ENCODE measurements at places on chromosomes 7 and 10. TPM values are rescaled to one million over a fixed set of nuclear protein-coding genes. Genes with fewer than 3 reads are reported as not detected.
A peak's percentile ranks its signal among the peaks of the same experiment; 100 is the strongest.

- DNase-seq, result no peak
These were observed 34.5 kb downstream of the DOCK1 start for GRCh38 chr10:126939706-126940105.

- no peak for DNase-seq
These were observed 2.6 kb downstream of the PLEKHS1 start for GRCh38 chr10:113754125-113754524.

- no peak for DNase-seq
These were observed 1.6 kb downstream of the PRRT4 start for GRCh38 chr7:128359939-128360338.

DNA sequence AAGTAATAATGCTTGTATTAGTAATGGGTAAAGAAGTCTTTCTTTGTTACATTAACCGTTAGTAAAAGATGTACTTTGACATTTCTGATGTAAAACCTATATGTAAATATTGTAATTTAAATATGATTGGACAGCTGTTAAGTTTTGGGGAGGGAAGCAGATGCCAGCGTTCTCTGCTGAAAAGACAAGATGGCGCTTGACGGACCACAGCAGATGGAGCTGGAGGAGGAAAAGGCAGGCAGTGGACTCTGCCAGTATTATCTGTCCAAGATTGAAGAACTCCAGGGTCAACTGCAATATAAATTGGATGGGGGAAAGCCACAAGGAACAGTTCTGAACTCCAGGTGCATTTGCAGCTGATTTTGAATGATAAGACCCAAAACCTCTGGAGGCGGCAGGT lies 86.9 kb downstream of the ZNRF2 start:
- no peak for DNase-seq

- peak; percentile 99 for DNase-seq
These were observed at the start of gene FZD1 for GRCh38 chr7:91264046-91264923. FZD1 (plus strand) TSS chr7:91264433; CDS start chr7:91264881, 448 bp downstream.

ZP3 gene
- total RNA-seq, result 0.86 TPM

DNA sequence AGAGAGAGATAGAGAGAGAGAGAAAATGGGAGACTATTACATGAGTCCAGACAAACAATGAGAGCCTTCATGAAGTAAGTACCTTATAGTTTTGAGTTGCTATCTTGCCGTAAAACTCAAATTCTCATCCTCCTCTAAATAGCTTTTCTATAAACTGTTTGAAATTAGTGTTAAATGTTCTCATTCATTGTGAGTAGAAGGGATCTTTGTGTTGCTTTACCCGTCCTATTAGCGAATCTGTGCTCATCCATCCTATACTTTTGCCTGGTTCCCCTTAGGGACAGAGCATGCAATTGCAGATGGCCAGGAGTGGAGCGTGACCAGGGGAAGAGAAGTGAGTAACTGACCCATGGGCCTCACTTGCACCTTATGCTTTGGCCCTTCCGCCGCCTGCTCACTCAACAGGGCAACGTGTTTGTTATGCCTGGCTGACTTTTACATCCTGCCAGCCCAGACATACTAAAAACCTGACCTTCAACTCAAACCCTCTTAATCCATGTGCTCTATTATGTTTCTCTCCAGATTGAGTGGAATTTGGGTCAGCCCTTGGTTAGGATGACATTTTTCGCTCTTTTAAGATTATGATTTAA lies 244.2 kb upstream of the YAE1 start:
- no peak for DNase-seq

DNA sequence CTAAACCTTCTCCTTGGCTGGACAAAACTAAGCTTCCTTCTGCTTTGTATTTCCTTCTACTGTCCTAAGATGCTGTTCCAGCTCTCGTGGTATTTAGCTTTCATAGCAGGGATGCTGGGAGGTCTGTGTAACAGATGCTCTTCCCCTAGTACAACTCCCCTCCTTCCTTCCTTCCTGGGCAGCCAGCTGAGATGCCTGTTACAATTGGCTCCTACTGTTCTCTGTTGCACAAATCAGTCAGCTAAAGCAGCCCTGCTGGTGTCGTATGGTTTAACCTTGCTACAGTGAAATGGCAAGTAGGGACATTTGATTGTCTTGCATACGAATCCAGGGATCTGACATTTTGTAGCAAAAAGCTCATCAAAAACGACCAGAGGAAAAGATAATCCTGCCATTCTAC lies 143.8 kb downstream of the ARHGAP21 start:
- DNase-seq, result no peak

CNPY1 gene
- total RNA-seq, result not detected

LIPF gene
- not detected for total RNA-seq

VWDE gene
- total RNA-seq, result not detected

DNA sequence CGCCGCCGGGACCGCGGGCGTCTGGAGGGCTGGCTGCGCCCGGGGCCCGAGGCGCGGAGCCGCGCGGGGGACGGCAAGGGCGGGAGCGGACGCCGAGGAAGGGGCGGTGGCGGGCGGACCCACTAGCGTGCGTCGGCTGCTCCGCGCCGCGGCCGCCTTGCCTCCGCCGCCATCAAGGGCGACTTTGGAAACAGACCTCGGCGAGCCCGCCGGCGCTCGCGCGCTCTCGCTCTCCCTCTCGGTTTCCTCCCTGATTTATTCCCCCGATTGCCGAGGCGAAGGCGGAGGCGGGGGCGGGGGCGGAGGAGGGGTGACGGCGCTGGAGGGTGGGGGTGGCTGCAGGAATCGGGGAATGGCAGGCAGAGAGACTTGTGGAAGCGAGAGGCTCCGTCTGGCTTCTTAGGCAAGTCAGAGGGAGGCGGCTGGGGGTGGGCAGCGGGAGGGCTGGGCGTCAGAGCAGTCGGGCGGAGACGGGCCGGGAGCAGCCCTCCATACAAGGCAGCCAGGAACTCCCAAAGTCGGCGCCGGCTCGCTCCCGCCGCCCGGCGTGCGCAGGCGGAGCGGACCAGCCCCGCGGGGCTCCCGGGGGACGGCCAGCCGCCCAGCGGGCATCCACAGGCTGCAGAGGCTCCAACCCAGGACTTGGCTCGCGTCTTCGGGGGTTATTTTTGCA lies at the start of gene CACNA2D1:
Gene CACNA2D1 (minus strand): TSS at position 231 of the 673 bp plus-strand sequence.
- DNase-seq, result peak; percentile 94

DNA sequence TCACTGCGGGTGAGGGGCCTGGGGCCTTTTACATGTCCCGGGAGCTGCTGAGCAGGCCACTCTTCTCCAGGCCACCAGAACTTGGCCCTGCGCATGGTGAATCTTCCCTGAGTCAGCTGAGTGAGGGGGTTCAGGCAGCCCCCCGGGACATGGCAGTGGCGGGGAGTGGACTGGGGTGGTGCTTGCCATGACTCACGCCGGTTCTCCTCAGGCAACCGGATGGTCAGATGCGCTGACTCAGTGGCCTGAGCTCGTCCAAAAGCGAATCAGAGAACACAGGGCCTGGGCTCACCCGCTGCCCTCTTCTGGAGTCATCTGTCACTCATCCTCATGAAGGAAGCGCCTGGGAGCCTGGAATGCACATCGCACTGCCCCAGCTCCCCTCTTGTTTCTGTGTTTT lies 33.5 kb downstream of the HTRA1 start:
- no peak for DNase-seq

JMJD1C gene
- 98.4 TPM for total RNA-seq

GRCh38 chr10:79224992-79225391 lies 122.3 kb upstream of the PPIF start:
- no peak for DNase-seq

DNA sequence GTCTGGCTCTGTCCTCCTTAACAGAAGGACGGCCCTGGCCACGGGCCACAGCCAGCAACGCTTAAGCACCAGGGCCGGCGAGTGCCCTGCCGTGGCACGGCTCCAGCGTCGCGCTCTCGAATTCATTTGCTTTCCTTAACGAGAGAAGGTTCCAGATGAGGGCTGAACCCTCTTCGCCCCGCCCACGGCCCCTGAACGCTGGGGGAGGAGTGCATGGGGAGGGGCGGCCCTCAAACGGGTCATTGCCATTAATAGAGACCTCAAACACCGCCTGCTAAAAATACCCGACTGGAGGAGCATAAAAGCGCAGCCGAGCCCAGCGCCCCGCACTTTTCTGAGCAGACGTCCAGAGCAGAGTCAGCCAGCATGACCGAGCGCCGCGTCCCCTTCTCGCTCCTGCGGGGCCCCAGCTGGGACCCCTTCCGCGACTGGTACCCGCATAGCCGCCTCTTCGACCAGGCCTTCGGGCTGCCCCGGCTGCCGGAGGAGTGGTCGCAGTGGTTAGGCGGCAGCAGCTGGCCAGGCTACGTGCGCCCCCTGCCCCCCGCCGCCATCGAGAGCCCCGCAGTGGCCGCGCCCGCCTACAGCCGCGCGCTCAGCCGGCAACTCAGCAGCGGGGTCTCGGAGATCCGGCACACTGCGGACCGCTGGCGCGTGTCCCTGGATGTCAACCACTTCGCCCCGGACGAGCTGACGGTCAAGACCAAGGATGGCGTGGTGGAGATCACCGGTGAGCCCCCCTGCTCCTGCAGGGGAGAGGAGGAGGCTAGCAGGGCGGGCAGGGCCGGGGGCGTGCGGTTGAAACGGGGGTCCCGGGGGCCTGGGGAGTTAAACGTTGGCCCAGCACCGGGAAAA lies at the start of gene HSPB1:
Gene HSPB1 (plus strand): TSS at position 327 of the 855 bp plus-strand sequence. CDS start 40 bp downstream, at position 367.
- peak; percentile 91 for DNase-seq

CLEC2L gene
- total RNA-seq, result not detected

MYH16 gene
- total RNA-seq, result not detected

VAX1 gene
- total RNA-seq, result not detected

COL17A1 gene
- not detected for total RNA-seq

DNA sequence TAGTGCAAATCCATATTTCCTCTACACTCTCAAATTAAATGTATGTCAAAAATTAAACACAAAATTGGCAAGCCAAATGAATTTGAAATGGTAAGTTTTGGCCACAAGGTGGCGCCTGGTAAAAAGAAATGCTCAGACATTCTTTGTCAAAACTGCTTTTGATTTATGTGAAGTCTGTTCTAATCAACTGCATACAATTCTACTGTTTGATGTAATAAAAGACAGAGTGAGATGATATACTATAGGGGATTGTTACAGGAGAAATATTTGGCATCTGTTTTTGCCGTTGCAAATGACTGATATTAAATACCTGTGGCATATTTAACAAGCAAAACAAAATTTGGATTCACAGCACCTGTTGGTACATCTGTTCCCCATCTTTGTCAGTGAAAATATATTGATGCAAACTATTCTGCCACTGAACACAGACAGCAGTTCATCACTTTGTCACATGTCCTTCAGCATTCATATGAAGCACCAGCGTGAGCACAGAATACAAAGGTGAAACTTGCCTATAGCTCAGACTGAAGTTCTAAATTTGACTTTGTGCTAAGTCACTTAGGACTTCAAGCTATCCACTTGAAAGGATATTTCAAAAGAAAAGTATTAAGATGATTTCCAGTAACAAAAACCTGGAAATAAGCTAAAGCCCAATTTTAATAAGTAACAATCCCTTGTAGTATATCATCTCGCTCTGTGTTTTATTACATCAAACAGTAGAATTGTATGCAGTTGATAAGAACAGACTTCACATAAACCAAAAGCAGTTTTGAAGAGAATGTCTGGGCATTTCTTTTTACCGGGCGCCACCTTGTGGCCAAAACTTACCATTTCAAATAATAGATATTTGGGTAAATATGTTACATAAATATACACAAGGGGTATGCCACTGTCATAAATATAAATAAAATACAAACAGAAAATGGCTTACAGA lies 10.2 kb upstream of the CH25H start:
- DNase-seq, result peak; percentile 75

DNA sequence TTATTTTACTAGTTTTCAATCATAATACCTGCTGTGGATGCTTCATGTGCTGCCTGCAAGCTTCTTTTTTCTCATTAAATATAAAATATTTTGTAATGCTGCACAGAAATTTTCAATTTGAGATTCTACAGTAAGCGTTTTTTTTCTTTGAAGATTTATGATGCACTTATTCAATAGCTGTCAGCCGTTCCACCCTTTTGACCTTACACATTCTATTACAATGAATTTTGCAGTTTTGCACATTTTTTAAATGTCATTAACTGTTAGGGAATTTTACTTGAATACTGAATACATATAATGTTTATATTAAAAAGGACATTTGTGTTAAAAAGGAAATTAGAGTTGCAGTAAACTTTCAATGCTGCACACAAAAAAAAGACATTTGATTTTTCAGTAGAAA lies 103.0 kb downstream of the PTEN start:
- no peak for DNase-seq

DNA sequence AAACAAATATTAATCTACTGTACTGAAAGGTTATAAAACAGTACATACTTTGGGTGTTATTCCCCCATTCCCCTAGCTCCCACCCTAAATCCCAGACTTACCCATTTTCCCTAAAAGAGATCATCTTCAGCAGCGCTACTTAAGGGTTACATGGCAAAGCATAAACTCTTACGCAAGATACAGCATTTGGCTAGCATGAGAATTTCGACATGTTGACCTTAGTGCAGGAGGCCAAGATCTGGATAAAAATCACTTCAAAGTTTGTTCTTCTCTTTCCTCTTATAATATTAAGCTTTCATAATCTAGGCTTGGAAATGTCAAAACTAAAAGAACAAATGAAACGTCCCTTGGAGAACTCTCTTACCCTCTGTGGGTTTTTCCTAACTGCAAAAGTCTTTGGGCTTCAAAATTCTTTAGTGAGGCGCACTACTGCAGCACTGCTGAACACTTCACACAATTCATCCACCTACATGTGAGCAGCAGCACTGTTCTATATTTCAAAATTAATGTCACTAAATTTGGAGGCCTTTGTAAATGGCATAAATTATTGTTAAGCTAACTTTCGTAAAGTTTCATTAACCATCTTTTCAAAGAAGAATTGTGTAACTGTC lies 59.5 kb upstream of the PDLIM1 start:
- peak; percentile 96 for DNase-seq

GRCh38 chr10:114771749-114772148 lies 49.8 kb upstream of the FHIP2A start:
- DNase-seq, result no peak

DNA sequence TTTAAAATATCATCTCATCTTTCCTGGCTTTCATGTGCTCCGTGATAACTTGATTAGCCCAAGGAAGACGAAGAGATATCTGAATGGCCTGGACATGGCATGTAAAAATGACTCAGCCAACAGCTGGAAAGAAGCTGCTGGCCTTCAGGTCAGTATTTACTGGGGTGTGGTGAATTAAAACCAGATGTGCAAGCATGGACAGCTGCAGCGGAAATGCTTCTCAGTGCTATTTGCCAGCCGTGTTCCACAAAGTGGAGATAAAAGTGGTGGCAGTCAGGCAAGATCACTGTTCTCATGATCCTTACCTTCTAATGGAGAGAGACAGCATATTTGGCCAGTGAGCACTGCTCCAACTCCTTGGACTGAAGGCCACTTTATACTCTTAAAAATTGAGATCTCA lies 203.1 kb upstream of the VSTM2A start:
- peak; percentile 82 for DNase-seq

- no peak for DNase-seq
These were observed 445.8 kb upstream of the ANKRD30A start for GRCh38 chr10:36679554-36679953.

ODAD2 gene
- 3.2 TPM for total RNA-seq

DNA sequence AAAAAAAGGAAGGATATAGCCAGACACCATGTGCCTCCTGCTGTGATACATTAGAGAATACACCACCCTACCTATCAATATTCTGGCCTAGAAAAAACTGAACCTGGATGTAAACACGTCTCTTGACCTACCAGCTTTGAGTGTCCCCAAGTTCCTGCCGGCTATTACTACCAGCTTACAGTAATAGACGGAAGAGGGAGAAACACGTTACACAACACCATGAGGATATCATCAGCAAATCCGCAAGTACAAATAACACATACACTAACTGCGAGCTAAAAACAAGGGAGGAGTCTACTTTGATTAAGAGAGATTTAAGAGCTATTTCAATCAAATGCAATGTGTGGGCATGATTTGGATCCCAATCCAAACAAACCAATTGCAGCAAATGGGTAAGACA lies 113.0 kb downstream of the COL28A1 start:
- DNase-seq, result no peak

C10orf67 gene
- under 0.01 TPM for total RNA-seq

GRCh38 chr7:7641129-7641663 lies 644 bp downstream of the UMAD1 start:
- no peak for DNase-seq
